MCF 10A (cell line): ENCODE measurements at places on chromosomes 7 and 10.

- DNase-seq, result peak; percentile 45
Observed at GRCh38 chr7:140033036-140033435, 29.7 kb downstream of the PARP12 start.

DNA sequence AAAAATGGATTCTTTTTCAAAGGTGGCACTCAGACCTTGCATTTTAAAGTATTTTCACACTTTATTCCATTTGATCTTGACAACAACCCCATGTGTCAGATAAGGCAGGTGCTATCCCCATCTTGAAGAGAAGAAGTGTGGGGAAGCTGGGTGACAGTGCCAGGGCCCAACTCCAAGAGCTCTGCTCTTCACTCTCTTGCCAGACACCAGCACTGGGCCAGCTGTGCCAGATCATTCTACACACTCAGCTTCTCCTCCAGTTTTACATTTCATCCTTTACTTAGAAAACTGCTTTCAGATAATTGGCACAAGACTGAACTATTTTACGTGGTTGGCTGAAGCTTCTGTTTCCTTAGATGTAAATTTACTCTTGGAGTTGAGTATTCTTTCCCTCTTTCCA lies 64.4 kb downstream of the ENO4 start:
- DNase-seq, result no peak

GRCh38 chr10:22606164-22606614 lies 108.2 kb downstream of the PIP4K2A start:
- peak; percentile 29 for DNase-seq

DNA sequence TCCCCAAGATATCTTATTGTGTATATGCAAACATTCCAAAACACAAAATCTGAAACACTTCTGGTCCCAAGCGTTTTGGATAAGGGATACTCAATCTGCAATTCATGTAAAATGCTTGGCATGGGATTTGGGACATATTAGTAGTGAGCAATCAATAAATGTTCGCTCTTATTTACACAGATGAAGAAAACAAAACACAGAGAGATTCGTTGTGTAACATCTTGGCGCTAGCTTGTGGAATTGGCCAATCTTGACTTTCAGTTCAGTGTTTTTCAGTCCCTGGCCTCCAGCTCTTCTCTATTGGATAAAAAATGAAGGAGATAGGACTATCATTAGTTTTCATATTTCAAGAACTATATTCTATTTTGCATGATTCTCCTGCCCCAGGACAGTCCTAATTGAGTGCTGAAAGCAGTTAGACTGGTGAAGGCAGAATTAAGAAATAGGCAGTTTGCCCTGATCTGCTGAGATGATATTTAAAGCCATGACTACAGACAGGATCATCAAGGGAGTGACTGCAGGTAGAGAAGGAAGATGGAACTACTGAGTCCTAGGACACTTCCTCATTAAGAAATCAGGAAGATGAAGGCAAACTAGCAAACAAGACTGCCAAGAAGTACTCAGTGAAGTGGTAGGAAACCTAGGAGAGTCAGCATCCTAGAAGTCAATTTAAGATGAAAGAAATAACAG lies 1.8 kb downstream of the PNLIPRP3 start:
- DNase-seq, result peak; percentile 73

GRCh38 chr10:78071857-78072179 lies 38.2 kb downstream of the RPS24 start:
- DNase-seq, result no peak

- DNase-seq, result no peak
Observed at GRCh38 chr7:23109470-23109869, 3.9 kb downstream of the KLHL7 start.

GRCh38 chr10:127385066-127385465 lies 164.0 kb upstream of the NPS start:
- DNase-seq, result no peak

GRCh38 chr10:8072211-8072610 lies 17.7 kb downstream of the GATA3 start:
- DNase-seq, result no peak

DNA sequence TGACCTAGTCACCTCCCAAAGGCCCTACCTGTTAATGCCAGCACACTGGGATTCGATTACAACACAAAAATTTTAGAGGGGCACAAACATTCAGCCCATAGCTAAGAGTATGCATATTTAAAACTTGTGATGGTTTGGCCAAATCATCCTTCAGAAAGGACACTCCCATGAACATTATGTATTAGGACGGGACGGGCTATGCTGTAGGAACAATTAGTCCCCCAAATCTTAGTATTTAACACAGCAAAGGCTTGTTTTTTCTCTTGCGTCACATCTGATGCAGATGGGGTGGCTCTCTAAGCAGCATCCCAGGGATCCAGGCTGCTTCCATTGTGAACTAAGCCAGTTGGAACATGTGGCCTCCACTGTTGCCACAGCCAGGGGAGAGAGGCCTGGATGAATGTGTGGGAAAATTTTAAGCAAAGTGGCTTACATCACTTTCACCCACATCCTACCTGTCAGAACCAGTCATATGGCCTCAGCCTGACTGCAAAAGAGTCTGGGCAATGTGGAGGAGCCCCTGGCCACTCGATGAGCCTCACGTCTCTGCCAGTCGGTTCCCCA lies 26.6 kb downstream of the CHST3 start:
- peak; percentile 52 for DNase-seq
